ENCODE measurements at places on chromosomes 4 and X. TPM values are rescaled to one million over a fixed set of nuclear protein-coding genes. Genes with fewer than 3 reads are reported as not detected.
A peak's percentile ranks its signal among the peaks of the same experiment; 100 is the strongest.

DNA sequence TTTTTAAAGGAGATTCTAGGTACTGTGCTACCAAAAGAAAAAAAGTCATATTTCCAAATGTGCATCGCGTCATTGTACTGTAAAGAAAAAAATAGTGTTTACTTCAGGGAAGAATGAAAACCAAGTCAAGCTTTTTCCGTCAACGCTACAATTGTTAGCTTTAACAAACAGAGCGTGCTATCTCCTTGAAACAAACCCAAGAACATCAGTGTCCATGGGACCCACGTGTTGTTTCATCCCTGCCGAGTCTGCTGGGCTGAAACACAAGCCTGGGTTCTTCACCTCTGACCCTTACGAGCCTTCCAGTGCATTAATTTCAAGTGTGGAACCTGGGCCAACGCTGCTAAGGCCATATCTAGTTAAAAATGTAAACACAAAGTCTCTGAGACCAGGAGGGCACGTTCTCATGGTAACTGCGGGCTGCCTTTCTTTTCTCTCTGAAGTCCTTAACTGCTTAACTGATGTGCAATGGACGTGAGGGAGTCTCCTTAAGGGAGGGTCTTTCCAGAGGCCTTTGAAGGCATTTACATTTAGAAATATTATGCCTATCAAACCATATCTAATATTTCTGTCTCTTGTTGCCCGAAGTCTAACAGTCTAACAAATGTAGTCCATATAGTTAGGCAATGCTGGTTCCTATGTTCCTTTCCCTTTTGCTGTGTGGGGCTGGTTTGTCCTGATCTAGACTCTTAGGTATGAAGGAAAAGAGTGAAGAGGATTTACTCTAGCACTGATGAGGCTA lies 36.3 kb downstream of the ING2 start:
- peak; percentile 32 for DNase-seq

The BLTP1 gene
- 50.9 TPM for polyA plus RNA-seq

GRCh38 chr4:106358899-106359298 lies 9.7 kb downstream of the GIMD1 start:
- DNase-seq = no peak

The TMPRSS11B gene
- polyA plus RNA-seq = not detected

GRCh38 chrX:40976981-40977380 lies 108.3 kb upstream of the USP9X start:
- DNase-seq = no peak

GRCh38 chr4:602559-602942 lies 22.8 kb upstream of the PDE6B start:
- peak; percentile 7 for DNase-seq

DNA sequence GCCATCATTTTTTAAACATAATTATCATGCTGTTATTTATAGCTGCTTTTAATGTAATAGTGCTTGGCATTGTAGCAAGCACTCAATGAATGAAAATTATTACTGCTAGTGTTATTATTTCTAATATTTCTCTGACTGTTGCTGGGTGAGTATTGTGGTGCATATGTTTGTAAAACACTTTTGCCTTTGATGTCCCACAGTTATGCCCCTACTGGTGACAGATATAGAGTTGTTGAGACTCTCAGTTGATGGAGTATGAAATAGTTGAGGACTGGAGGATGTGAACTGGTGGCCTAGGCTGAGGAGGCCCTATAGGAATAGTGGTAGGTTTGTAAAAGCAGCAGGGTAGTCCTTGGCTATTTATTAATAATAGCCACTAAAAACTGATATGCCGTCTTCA lies 9.6 kb downstream of the INTS6L start:
- no peak for DNase-seq

DNA sequence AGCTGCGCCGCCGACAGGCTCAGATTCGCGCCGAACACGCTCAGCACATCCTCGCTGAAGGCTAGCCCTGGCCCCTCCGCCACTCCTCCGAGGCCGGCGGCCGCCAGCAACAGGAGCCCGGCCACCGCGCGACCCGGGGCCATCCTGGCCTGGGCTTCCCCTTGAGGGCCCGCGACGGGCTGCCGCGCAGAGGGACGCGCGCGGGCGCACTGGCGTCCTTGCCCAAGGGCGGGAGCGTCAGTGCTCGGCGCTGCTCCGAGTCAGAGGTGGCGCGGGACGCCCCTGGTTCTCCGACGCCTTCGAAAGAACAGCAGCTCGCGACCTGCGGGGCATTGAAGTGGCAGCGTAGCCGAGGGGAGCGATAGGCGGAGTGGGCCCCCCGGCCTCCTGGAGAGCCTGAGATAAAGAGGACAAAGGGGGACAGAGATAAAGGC lies 745 bp downstream of the SLC39A8 start:
- DNase-seq = peak; percentile 38

DNA sequence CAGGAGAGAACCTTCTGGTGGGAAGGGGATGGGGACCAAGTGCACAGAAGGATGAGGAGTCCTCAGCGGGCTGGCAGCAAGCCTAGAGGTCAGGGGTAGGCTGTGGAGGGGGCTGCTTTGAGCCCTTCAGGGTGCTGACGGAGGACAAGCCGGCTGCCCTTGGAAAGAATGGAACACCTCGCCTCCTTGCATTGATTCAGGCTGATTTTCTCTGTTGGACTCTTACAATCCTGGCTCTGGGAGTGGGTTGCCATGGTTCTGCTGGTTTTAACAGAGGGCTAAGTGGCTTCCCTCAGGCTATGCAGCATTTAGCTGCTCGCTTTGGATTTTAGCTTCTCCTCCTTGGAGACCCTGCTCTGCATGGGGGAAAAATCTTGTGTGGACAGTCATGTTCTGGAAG lies 49.4 kb upstream of the CHRNA9 start:
- DNase-seq = no peak

DNA sequence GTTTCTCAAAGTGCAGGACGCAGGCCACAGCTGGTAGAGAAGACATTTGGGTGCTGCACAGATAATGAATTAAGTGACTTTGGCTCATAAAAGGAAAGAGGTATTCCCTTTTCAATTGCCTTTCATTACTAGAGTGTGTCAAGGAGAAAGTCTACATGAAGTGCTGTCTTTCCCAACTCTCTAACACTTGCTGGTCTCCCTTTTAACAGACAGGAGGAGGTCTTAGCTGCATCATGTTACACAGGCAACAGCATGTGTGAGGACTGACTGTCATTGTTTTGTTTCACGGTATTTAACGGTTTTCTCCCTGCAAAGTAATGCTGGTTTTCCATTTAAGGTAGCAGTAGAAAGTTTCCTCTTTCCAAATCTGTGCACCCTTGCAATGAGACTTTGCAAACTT lies 291.3 kb upstream of the LDB2 start:
- no peak for DNase-seq

The PAGE1 gene
- polyA plus RNA-seq = not detected

- DNase-seq = no peak
These were observed 194.9 kb upstream of the PSAPL1 start for GRCh38 chr4:7629501-7630254.

The SSX2B gene
- polyA plus RNA-seq = not detected

Data from muscle of arm (tissue), 14 donors.